ENCODE measurements at places on chromosomes 12 and 14.

DNA sequence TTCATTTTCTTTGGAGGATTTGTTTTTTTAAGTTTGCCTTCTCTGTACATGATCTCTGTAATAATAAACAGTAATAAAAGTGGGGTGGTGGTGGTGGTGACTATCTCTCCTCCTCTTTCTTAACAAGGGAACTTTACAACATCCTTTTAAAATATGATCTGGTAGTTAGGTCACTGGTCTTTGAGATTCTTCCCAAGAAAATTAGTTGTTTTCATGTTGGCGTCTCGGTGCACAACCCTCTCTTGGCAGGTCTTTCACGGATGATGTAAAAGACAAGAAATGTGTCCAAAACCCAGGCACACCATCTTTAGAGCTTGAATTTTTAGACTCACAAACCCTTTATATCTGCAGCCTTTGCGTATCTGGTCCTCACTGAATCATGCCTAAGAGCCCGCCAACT, 488.5 kb upstream of the TBX3 start:
- peak; percentile 66 for DNase-seq

GRCh38 chr12:14952299-14952921, 9.0 kb downstream of the ARHGDIB start:
- peak; percentile 94 for DNase-seq

DNA sequence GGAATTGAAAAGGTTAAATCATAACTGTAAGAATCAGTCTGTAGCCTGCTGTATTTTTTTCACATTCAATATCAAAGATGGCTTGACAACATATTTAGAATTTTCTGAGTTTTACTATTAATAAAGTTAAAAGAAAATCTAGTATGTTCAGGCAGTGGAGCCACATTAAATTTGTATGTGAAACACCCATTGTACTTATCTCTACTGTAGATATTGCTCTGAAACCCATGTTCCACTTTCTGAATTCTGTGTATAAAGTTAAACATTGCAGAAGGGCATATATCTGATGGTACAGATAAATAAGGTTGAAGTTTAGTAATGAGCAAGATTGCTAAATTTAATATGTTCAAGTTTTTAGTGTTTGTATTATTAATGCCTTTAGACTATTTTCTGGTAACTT, 172.7 kb downstream of the FOXA1 start:
- DNase-seq: no peak

DNA sequence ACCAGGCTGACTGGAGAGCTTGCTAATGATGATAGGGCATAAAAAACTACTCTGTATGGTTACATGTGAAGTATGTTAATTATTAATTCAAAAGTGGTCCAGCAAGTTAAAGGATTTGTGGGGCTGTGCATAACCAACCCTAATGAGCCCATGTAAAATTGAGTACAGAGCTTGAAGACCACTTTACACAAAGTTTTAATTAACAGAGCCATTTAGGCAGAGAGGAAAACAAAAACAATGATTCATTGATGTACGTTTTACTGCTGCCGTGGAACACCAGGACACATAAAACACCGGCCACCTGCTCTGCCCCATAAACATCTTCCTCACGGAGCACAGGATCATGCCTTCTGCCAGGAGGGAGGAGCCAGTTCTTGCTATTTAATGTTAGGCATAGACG, 83.5 kb downstream of the RIMBP2 start:
- no peak for DNase-seq

DNA sequence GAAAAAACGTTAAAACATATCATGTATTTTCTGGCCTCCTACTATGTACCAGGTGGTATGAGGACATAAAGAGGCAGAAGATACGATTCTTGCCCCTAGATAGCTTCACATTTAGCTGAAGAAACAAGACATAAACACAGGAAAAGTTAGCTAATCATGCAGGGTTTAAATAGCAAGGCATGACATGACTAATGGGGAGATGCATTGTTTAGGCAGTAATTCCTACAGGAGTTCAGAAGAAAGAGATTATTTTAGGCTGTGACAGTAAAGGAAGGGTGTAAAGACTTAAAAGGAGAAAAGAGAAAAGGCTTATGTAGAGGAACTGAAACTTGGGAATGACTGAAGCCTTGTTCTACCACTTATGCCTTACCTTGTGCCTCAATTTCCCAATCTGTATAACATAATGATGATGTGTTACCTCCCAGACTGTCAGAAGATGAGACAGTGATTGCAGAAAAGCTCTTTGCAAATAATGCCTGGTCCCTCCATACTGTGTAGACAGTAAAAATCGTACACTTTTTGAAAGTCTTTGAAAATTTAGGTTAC, 44.4 kb downstream of the PRKCH start:
- no peak for DNase-seq

- DNase-seq: peak; percentile 35
Observed at GRCh38 chr14:54364555-54365415, 32.0 kb upstream of the CDKN3 start.

- DNase-seq: no peak
Observed at GRCh38 chr12:84793558-84794367, 118.8 kb downstream of the SLC6A15 start.

- DNase-seq: no peak
Observed at GRCh38 chr12:102851246-102851645, 65.8 kb downstream of the PAH start.

DNA sequence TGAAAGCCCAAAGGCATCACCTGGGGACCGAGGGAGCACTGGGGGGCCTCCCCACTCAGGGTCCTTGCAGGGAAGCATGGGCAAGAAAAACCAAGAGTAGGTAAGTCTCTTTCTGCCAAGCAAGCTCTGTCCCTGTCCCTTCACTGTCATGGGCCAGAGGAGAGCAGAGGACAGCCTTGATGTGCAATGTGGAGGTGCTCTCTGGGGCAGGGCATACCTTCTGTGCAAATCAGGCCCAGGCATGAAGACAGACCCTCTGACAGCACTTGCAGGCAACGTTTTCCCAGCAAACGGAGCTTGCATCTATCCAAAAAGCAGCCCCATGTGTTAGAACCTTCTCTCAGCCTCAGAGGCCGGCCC, 192.5 kb upstream of the PWP1 start:
- DNase-seq: no peak

GRCh38 chr14:95300002-95300696, 19.6 kb downstream of the CLMN start:
- no peak for DNase-seq

DNA sequence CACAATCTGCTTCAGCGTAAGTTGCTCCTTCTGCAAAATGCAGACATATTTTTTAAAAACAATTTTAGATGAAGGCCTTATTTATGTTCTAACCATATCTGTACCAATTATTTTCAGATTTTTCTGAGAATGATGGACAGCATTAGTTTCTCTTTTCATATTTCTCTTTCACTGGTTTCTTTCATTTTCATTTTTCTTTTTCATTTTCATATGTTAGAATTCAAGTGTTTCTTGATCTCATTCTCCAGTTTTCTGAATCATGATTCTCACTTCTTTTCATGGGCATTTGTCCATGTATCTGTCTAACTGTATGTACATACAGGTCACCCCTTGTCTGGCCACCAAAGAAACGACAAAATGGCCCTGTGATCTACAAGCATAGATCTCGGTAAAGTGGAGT, 346.6 kb downstream of the NAV3 start:
- DNase-seq: no peak

DNA sequence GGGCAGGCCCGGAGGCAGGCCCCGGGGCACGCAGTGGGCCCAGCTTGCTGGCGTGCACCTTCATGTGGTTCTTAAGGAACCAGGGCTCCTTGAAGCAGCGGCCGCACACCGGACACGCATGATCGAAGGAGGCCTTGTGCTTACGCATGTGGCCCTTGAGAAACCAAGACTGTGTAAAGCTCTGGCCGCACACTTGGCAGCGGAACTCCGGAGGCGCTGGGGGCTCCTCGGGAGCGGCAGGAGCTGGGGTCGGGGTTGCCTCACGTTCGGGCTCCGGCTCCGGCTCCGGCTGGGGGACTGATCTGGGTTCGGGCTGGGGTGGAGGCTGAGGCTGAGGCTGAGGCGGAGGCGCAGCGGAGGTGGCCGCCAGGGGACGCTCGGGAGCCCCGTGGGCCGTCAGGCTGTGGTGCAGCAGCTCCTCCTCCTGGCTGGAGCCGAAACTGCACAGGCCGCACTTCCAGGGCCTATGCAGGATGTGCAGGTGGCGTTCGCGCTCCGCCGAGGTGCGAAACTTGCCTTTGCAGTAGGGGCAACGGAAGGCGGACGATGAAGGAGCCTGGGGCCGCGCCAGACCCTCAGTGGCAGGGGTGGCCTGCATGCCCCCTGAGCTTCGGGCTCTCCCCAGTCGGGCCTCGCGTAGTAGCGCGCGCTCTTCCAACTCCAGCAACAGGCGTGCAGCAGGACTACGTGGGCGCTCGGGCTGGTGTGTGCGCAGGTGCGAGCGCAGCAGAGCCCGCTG, 6.0 kb downstream of the ZNF219 start:
- DNase-seq: peak; percentile 72

DNA sequence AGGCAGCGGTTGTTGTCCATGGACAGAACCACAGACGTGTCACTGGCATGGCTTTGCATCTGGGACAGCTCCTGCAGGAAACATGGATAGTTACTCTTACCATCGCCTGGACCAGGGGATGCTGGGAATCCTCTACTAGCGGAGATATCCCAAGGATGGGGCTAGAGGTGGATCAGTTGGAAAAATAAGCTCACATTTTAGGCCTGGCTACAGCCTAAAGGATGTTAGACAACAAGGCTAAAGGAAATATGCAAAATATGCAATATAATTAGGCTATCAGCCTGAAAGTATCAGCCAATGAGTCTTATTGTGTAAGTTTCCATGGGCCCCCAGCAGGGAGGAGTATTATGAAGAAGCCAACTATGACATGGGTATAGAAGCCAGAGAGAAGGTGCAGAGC, 5.0 kb downstream of the KRT76 start:
- DNase-seq: no peak

GRCh38 chr12:111784953-111785352, 18.2 kb downstream of the ALDH2 start:
- DNase-seq: no peak

- no peak for DNase-seq
Observed at GRCh38 chr12:58918469-58918844, 1.8 kb downstream of the LRIG3 start.

DNA sequence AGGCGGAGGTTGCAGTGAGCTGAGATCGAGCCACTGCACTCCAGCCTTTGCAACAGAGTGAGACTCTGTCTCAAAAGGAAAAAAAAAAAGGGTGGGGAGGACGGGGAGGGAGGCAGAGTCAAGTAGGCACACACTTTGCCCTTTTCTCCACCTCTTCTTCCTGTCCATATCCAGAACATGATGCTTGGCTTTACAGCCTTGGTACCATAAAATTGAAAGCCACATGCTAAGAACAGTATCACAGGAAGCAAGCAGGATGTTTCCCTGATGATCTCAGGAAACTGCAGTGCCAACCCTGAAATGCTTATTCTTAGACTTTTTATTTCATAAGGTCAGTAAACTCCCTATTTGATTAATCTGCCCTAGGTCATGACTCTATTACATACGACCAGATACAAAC, 32.5 kb upstream of the YAF2 start:
- DNase-seq: no peak

DNA sequence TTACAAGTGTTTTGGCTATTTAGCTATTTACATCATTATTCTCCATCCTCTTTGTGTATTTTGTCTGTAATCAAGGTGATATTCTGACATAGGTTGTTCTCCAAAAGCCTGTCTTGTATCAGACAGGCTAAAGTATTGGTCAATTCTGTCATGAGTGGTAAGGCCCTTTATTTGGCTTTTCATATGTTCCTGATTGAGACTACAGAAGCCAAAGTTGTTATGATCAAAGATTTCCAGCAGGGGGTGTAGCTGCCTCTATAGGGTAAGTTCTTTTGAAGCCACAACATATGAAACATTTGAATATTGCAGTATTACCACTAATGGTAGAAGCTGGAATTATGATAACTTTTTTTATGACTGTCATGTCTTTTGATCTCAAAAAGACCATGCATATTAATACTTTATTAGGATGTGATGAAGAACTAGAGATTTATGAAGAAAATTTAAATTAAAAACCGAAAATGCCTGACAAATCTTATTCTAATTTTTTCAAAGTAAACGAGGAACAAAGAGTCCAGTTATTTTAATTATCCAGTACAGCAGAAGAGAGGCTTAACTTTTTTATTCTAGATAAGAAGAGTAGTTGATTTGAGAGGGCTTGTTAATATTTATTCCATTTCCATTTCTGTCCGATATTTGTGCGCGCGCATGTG, 3.4 kb upstream of the ARHGAP5 start:
- DNase-seq: peak; percentile 92

- no peak for DNase-seq
Observed at GRCh38 chr12:16150276-16150675, 127.2 kb downstream of the SLC15A5 start.

DNA sequence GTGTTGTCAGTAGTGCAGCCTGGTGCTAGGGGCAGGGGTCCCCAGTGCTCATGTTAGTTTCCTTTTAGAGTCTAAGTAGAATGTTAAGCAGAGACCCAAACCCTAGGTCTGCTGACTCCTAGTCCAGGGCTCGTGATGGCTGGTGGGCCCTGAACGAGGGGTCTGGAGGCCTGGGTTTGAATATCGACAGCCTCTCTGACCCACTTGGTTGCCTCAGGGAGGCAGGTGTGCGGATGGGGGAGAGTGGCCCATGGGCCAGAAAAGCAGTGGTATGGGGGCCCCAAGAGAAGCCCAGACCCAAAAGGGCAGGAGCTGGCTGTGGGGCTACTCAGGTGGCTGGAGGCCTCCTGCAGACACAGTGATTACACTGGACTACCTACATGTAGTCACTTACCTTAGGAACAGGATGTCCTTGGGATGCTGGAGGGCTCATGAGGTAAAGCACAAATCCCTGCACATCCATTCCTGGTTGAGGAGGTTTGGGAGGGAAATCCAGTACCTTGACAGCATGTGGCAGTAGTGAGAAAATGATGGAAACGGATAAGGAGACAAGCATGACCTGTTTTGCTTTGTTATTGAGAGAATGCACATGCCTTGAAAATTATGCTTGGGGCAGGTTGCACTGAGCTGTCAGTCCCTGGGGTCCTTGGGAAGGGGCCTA, 1.7 kb upstream of the SLC25A29 start:
- no peak for DNase-seq

DNA sequence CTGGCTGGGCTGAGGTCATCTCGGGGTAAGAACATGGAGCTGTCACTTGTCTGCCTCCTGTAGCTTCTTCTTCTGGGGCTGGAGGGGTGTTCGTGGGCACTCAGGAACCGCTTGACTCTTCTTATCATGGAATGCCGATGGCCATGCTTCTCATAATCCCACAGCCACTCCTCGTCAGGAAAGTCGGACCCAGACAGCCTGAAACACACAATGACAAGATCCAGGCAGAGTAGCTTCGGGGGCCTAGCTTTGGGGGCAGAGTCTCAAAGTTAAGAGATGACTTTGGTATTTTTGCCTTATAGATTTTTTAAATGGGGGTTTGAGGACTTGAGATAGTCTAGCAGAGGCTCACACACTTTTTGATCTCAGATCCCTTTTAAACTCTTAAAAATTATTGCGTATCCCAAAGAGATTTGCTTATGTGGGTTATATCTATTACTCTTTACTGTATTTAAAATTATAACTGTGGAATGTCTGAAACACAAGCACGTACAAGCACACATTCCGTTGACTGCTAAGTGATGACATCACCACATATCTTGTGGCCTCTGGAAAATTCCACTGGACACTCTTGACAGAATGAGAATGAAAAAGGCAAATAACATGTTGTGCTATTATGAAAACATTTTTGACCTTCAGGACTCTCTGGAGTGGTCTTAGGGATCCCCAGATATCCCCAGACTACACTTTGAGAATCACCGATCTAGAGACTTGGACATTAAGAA, 43.3 kb downstream of the BEST3 start:
- peak; percentile 80 for DNase-seq

- peak; percentile 99 for DNase-seq
Observed at GRCh38 chr12:58310809-58311622, 369.6 kb downstream of the ATP23 start.

GRCh38 chr14:57851354-57851753, 14.5 kb downstream of the SLC35F4 start:
- DNase-seq: no peak
